ENCODE measurements at places on chromosomes 11 and 22. TPM values are rescaled to one million over a fixed set of nuclear protein-coding genes. Genes with fewer than 3 reads are reported as not detected.

SLN gene
- total RNA-seq = not detected

GRCh38 chr11:11032066-11032465, 174.2 kb upstream of the ZBED5 start:
- DNase-seq = no peak

CCDC188 gene
- total RNA-seq = 1.8 TPM

OR8K5 gene
- not detected for total RNA-seq

DNA sequence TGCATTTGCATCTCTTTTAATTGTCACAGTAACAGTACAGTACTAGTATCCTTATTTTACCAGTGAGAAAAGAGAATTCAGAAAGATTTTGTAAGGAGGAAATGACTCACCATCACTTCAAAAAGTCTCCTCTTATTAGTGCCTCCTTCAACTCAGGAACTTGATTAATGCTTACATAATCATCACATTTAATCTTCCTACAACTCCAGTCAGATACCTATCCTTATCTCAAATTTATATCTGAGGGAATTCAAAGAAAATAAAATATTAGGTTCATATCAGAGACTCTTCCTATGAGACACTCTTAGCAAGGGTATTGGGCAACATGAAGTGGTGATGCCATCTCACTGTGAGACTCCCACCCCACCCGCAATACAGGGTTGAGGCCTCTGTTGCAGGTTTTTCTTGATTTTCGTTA, 26.1 kb upstream of the CTSC start:
- no peak for DNase-seq

DENND6B gene
- total RNA-seq = 2.8 TPM

DNA sequence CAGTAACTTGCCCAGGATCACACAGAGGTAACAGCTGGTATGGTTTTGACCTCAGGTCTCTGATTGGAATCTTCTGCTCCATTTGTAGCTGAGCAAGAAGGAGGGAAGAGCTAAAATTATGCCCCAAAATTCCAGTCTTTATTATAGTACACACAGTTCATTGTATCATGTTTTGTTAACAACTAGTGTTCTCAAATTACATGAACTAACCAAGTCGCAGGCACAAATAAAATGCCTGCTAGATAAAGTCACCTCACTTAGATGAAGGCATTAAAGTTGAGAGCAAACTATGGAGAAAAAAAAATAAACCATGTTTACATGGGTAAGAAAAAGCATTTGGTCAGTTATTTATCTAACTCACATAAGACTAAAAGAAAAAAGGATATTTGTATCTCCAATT, 58.8 kb downstream of the PDGFD start:
- peak; percentile 23 for DNase-seq

PLA2G3 gene
- not detected for total RNA-seq

DNA sequence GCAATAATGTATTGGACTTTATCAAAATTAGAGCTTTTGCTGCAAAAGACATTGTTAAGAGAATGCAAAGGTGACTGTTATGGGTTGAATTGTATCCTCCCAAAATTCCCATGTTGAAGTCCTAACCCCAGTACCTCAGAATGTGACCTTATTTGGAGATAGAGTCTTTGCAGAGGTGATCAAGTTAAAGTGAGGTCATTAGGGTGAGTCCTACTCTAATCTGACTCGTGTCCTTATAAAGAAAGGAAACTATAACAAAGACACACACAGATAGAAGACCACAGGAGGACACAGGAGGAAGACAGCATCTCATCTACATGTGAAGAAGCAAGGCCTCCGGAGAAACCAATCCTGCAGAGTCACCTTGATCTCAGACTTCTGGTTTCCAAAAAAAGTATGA, 1011.2 kb downstream of the TBC1D22A start:
- no peak for DNase-seq

SOX10 gene
- not detected for total RNA-seq

DNA sequence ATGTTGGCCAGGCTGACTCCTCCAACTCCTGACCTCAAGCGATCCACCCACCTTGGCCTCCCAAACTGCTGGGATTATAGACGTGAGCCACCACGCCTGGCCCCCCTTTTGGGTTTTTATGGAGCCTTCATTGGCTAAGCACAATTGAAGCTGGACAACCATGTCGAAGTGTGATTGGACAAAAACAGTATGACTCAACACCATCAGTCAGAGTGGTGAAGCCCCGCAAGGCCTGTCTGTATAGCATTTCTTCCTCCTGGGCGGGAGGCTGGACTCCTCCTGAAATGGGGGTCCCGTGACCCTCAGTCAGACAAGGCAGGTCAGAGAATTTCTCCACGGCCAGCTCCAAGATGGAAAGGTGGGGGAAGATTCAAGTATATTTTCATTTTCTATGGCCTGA, 3.1 kb upstream of the PARVB start:
- peak; percentile 11 for DNase-seq

GRCh38 chr22:19961201-19961580, 19.6 kb upstream of the TXNRD2 start:
- no peak for DNase-seq

DNA sequence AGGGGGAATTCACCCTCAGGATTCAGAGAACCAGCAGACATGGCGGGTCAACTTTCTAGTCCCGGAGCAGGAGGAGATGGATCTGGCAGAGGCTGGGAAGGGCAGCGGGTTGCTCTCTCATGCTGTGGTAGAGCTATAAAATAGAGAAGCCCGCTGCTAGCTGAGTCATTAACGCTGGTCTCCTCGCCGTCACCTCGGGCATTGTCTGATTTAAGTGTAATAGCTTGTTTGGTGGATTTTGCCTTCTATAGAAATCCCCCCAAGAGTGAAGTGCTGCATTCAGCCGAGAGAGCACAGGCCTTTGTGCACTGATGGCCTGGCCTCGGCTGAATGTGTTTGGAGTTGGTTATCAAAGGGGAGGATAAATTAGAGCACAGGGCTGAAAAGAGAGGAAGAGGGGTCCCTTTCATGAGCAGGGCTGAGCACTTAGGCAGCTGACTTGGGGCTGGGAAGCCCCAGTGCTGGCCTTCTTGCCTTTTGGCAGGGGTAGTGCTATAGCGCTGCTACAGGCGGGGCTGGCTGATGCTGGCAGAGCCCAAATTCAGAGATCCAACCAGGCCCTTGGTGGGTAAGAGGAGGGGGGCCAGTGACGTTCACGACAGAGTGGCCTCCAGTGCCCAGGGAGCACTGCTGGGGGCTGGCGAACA, 161.1 kb upstream of the CADM1 start:
- DNase-seq = no peak

DNA sequence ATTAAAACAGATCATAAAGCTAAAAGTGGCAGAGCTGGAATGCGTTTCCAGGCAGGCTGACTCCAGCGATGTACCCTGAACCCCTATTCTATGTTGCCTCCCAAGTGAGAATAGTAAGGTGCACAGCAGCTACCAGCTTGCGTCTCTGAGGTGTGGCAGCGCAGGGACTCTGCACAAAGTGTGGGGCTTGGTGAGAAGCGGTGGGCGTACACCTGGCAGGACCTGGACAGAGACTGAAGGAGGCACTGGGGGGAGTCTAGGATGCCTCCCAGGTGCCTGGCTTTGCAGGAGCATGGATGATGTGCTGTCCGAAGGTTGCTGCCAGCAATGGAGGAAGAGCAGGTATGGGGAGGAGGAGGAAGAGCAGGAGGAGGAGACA, 42.9 kb downstream of the AMPD3 start:
- DNase-seq = no peak

DNA sequence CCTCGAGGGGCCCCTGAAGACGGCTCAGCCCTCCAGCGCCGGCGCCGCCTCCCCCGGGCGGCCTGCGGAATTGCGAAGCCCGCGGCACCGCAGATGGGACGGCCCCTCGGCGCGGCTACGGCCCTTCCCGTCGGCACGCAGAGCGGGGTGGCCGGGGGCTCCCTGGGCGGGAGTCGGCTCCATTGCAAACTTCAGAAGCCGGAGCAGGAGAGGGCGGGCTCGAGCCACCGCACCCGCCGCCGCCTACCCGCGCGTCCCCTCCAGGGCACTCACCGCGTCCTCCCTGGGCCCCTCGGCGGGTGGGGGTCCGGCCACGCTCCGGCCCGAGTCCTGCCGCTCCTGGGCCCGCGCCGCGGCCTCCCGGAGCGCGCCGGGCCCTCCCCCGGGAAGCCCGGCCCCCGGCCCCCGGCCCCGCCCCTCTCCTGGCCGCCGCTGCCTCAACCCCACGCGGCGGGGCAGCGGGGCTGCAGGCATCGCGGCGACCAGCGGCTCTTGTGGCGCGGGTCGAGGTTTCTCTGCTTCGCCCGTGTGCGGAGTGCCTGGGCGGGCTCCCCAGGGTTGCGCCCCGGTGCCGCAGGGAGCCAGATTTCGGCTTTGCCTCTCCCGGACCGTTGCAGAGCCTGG, at the start of gene PACSIN3:
TSS of gene PACSIN3 (minus strand) at position 359 of the 624 bp plus-strand sequence. CDS start 3,707 bp downstream, outside the sequence.
- no peak for DNase-seq

- no peak for DNase-seq
Measured at GRCh38 chr11:58770166-58770565, 38.4 kb upstream of the GLYAT start.

GRCh38 chr11:35923452-35923851, 20.4 kb upstream of the LDLRAD3 start:
- DNase-seq = no peak

- no peak for DNase-seq
Measured at GRCh38 chr11:1846453-1846932, 6.4 kb upstream of the LSP1 start.

MAJIN gene
- total RNA-seq = not detected

DNA sequence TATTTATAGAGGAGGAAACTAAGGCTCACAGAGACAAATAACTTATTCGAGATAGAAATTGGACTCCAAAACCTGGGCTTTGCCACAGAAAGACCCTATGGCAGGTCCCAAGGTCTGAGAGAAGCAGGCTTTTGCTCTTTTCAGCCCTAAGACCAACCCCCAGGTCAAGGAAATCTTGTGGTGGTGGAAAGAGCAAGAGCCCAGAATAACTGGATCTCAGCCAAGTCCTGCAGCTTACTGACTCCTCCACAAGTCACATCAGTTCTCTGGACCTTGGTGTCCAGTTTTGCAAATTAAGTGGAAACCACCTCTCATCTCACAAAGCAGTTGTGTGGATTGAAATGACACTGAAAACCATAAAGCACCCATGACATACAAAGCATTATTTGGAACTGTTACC, 122.2 kb downstream of the C11orf58 start:
- no peak for DNase-seq

- DNase-seq = no peak
Measured at GRCh38 chr22:27537501-27537900, 264.1 kb downstream of the MN1 start.

- peak; percentile 74 for DNase-seq
Measured at GRCh38 chr22:45577746-45578523, 75.3 kb downstream of the FBLN1 start.

GRCh38 chr11:130774703-130775102, 141.6 kb downstream of the SNX19 start:
- no peak for DNase-seq

DNA sequence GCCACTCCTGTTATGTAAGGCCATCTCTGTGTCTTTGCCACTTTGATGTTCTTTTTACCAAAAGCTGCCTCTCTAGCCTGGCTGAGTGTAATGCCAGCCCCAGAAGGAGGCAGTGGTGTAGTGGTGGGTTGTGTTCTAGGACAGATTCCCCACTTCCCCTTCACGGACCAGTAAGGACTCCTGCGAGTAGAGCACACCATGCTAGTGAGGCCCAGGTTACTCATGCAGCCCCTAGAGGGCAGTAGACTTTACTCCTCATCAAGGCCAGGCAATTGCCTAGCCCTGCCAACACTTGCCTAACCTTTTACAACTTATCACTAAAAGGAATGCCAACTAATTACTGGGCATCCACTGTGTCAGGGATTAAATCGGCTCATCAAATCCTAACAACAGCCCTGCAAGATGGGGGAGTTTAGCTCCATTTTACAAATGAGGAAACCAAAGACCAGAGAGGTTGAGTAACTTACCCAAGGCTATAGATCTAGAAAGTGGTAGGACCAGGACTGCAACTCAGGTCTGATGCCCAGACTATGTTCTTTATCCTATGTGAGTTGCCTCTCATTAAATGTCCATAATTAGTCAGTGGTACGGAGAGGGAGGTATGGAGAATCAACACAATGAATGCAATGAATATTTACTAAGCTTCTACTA, 75.3 kb downstream of the APIP start:
- DNase-seq = peak; percentile 39

- DNase-seq = no peak
Measured at GRCh38 chr11:117824571-117825537, at the start of gene FXYD2. TSS of gene FXYD2 (minus strand) at chr11:117824744. CDS start at chr11:117824678, 66 bp downstream.

DNA sequence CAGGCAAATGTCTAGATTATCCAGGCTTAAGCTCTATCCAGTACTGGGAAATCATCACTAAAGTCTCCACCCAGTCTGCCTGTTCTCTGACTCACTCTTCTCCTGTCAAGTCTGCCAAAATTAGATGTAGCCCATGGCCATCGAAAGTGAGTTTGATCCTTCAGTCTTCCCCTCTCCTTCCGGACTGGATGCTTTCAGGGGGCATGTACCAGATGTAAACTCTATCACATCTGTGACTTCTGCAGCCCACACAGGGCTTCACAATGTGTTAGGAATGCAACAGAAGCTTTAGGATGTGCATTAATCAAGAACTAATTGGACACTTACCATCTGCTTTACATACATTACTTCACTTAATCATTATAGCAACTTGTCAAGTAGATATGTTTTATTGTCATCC, 12.3 kb downstream of the ME3 start:
- DNase-seq = peak; percentile 71

DNA sequence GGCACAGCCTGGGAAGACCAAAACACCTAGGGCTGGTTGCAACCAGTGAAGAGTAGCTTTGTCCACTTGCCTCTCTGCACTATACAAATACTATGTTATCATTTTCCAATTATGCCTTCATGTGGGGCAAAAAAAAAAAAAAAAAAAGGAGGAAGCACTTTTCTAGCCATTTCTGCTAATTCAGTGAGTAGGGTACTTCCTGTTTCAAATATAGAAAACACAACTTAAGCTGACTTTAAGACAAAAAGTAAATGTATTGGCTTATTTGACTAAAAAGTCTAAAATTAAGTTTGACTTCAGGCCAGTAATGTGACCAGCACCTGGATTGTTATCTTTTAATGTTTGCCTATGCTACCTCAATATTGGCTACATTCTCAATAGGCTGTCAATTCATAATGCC, 15.3 kb downstream of the CCDC73 start:
- DNase-seq = no peak

CYP2R1 gene
- 6.9 TPM for total RNA-seq

SCGB1D2 gene
- total RNA-seq = not detected

GRCh38 chr11:76759092-76759491, 24.1 kb upstream of the TSKU start:
- no peak for DNase-seq

FOLR2 gene
- not detected for total RNA-seq

All from LHCN-M2 (cell line).